T47D (cell line): ENCODE measurements at places on chromosomes 1 and 21.

DNA sequence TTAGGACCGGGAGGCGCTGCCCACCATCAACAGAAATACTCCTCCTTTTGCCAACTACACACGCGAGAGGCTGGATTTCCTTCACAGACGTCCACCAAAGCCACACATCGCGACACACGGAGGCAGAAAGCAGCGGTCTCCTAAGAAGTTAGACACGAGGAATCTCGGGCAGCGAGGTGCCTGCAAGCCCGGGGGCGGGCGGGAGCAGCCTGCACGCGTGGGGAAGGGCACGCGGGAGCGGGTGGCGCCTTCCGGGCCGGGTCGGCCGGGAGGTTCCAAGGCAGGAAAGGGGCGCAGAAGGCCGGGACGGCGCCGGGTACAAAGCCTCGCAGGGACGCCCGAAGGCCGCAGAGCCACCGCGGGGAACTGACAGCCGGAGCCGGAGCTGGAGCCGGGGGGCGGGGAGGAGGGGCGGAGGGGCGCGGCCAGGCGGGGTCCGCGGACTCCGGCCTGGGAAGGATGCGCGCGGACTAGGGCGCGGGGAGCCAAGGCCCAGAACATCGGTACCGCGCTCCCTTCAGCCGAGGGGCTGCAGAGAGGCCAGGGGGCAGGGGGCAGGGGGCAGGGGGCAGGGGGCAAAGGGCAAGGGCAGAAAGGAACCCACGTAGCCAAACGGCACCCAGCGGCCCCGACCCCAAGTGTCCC, 722 bp downstream of the NPHP4 start:
- DNase-seq = peak; percentile 13

GRCh38 chr1:87592156-87592555, 263.5 kb downstream of the LMO4 start:
- no peak for DNase-seq

- DNase-seq = peak; percentile 37
Observed at GRCh38 chr1:162236201-162236600, 140.5 kb downstream of the SPATA46 start.

- no peak for DNase-seq
Observed at GRCh38 chr1:82549841-82550240, 749.1 kb downstream of the ADGRL2 start.
